ENCODE measurements at places on chromosomes 5 and 9.

DNA sequence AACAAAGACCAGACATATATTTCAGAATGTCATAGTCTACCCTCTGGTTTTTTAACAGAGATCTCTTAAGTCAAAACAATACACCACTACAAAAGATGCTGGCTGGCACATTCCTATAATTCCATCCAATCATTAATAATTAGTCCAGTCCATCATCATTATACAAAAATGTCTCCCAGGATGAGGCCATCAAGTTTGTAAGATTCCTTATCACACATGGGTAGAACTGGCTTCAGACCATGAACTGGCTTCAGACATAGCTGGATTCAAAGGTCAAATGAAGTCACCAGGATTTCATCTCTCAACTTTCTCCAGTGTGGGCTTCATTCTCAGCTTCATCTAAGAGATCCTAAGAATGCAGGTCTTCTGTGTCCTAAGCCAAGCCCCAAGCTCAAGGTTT, 147.1 kb downstream of the ENC1 start:
- no peak for DNase-seq

GRCh38 chr9:121816845-121817450, 165.5 kb downstream of the DAB2IP start:
- DNase-seq = no peak

GRCh38 chr9:29389421-29389820, 1816.1 kb upstream of the C9orf72 start:
- DNase-seq = no peak

DNA sequence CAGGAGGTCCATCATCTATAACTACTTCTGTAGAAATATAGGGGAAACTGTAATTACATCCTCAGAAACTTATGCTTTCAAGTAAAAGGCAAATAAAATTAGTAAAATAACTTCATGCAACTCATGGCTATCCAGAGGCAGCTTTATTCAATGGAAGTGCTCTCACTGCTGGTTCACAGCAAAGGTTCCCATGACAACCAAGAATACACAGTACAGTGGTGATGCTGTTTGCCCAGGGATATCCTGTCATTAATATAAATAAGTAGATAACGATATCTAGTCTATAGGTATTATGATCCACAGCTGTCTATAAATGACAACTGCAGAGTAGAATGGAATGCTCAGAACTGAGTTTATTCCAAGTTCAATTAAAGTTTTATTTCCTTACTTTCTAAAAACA, 390.3 kb downstream of the PDE4D start:
- no peak for DNase-seq

- no peak for DNase-seq
Observed at GRCh38 chr9:36091026-36091953, 45.2 kb upstream of the GLIPR2 start.

GRCh38 chr9:30329431-30329830, 2055.0 kb upstream of the ACO1 start:
- no peak for DNase-seq
